ENCODE measurements at places on chromosomes 6 and 20.

GRCh38 chr6:163655217-163656121, 241.0 kb downstream of the QKI start:
- no peak for DNase-seq

DNA sequence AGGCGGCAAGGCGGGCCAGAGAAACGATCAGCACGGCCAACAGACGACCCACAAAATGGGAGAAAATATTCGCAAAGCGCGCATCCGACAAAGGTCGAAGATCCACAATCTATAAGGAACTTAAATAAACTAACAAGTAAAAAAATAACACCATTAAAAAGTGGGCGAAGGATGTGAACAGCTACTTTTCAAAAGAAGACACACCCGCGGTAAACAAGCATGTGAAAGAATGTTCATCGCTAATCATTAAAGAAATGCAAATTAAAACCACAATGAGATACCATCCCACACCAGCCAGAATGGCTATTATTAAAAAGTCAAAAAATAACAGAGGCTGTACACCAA, 117.8 kb upstream of the SIRPA start:
- no peak for DNase-seq

DNA sequence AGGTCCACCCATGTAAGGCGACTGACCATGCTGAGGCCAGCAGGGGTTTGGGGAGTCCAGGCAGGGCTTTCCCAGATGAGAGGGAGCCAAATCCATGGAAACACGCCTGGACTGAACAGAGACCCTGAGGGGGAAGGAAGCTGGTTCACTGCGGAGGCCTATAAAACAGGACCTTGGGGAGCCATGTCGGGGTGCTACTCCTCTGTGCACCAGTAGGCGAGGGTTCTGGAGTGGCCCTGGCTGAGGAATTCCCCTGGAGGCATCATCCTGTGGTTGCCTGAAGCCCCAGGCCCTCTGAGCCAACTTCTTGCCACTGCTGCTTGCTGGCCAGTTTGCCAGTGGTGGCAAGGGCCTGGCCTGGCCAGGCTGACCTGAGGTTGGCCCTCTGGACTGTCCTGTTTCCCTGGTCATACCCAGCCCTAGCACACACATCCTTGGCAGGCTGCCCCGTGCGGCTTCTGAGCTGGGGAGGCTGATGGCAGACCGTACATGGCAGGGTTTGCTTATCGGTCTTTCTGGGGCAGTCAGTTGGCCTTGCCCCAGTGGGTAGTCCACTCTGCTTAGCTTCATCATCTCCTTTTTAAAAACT, 2.2 kb upstream of the LRRN4 start:
- no peak for DNase-seq

- no peak for DNase-seq
Measured at GRCh38 chr6:470051-470900, 78.7 kb downstream of the IRF4 start.

DNA sequence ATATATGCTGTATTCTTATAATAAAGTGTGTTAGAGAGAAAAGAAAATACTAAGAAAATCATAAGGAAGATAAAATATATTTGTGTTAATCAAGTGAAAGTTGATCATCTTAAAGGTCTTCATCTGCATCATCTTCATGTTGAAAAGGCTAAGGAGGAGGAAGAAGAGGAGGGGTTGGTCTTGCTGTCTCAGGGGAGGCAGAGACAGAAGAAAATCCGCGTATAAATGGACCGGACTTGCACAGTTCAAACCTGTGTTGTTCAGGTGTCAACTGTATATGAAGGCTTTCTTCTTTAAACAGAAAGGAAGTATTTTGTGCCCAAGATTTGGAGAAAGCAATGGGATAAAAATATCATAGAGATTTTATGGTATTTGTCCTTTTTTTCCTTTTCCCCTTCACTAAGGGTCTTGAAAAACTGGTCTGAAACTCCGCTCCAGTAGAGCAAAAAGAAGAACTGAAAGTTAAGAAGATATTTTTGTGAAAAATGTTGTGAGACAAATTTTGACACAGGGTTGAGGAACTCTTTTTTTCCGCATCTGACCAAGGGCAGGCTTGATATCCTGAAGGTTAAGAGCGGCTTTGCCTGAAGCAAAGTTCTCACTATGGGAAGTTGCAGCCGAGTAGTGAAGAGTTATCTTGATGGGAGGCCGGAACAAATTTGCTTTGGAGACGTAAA, 350.7 kb downstream of the LAMA2 start:
- no peak for DNase-seq

DNA sequence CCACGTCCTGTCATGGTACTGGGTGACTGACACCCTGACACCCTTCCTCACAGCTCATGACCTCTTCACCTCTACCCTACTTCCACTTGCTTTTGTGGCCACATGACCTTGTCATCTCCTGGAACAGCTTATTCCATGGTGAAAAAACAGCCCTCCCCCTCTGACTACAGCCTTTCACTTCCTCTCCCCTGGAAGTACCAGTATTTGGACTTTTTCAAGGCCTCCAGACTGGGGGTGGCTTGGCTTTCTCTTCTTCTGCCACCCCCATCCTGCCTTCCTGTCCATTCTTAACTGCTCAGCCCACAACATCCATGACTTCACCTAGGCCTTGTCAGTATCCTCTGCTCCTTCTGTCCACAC, 168.4 kb downstream of the CARMIL1 start:
- DNase-seq, result no peak
